Activated T-helper 1 cell treated with anti-CD3 and anti-CD28 coated beads, Interleukin-12 subunit alpha, Interleukin-12 subunit beta, Interleukin-2, Interleukin-4 antibody, amounts not matched to agents 30 ng/mL and 10 ng/mL and 1 ng/mL, durations not matched to agents 14 hours and 24 hours and 36 hours (primary cell): ENCODE measurements at places on chromosomes 3 and 15. TPM values are rescaled to one million over a fixed set of nuclear protein-coding genes. Genes with fewer than 3 reads are reported as not detected.

Gene CYP8B1
- not detected in 2 replicates for total RNA-seq

Gene MKRN3
- 1.7 and 2.1 TPM in 2 replicates for total RNA-seq

Gene PLIN1
- not detected in 2 replicates for total RNA-seq

Gene TRIM71
- 0.08 TPM in 1 of 2 replicates, not detected in the other for total RNA-seq

Gene WNT7A
- not detected in 2 replicates for total RNA-seq

Gene USP50
- total RNA-seq = 0.37 TPM in 1 of 2 replicates, not detected in the other

Gene FBXW12
- total RNA-seq = not detected in 2 replicates

Gene CHRNA5
- total RNA-seq = 6.4 and 10.3 TPM in 2 replicates

Gene RFTN1
- 97.6 and 97.8 TPM in 2 replicates for total RNA-seq

Gene TMC3
- not detected in 2 replicates for total RNA-seq

Gene IL5RA
- total RNA-seq = 0.12 TPM in 1 of 2 replicates, not detected in the other

Gene CD96
- 79.1 and 79.7 TPM in 2 replicates for total RNA-seq

Gene GOLGA8O
- total RNA-seq = 2.9 and 3.3 TPM in 2 replicates

Gene CELF6
- 0.26 and 0.27 TPM in 2 replicates for total RNA-seq

Gene RNU6-1
- total RNA-seq = not detected in 2 replicates

Gene RTP3
- not detected in 2 replicates for total RNA-seq

Gene UQCC5
- 14.1 and 17.1 TPM in 2 replicates for total RNA-seq

Gene NEK10
- 0.54 and 0.57 TPM in 2 replicates for total RNA-seq

Gene ARIH1
- total RNA-seq = 140 and 144 TPM in 2 replicates

Gene POU1F1
- not detected in 2 replicates for total RNA-seq

Gene AVEN
- total RNA-seq = 16.3 and 16.8 TPM in 2 replicates

Gene SYNPR
- total RNA-seq = not detected in 2 replicates

Gene CD86
- 2.7 and 3.8 TPM in 2 replicates for total RNA-seq

Gene CACNA1D
- total RNA-seq = 0.65 and 1.2 TPM in 2 replicates

Gene GHSR
- total RNA-seq = not detected in 2 replicates

Gene RHCG
- total RNA-seq = not detected in 2 replicates

Gene RFT1
- 44.9 and 46.2 TPM in 2 replicates for total RNA-seq

Gene TERC
- total RNA-seq = 3.1 and 3.4 TPM in 2 replicates

Gene PATL2
- 11.1 and 11.5 TPM in 2 replicates for total RNA-seq

Gene ANKRD63
- not detected in 2 replicates for total RNA-seq

Gene MINAR1
- total RNA-seq = 0.60 and 0.93 TPM in 2 replicates

Gene CDC25A
- total RNA-seq = 50.9 and 52.6 TPM in 2 replicates

Gene UCN2
- 0.21 TPM in 1 of 2 replicates, not detected in the other for total RNA-seq

Gene PDZRN3
- total RNA-seq = not detected in 2 replicates

Gene CMTM8
- total RNA-seq = 5.0 and 5.7 TPM in 2 replicates

Gene ARNT2
- total RNA-seq = 0.05 and 0.36 TPM in 2 replicates

Gene ZMYND10
- 1.5 and 1.7 TPM in 2 replicates for total RNA-seq

Gene KBTBD8
- 18.3 and 26.6 TPM in 2 replicates for total RNA-seq

Gene USP13
- total RNA-seq = 11.1 and 11.3 TPM in 2 replicates

Gene SGO1
- total RNA-seq = 17.8 and 18.3 TPM in 2 replicates

Gene FOXL2NB
- total RNA-seq = not detected in 2 replicates

Gene BNC1
- total RNA-seq = not detected in 2 replicates

Gene SPATA12
- total RNA-seq = not detected in 2 replicates

Gene ZNF385D
- not detected in 2 replicates for total RNA-seq

Gene TIMP4
- total RNA-seq = 0.12 TPM in 1 of 2 replicates, not detected in the other

Gene AADACL2
- not detected in 2 replicates for total RNA-seq

Gene CX3CR1
- total RNA-seq = 0.44 and 0.64 TPM in 2 replicates

Gene MGLL
- total RNA-seq = 2.2 and 2.5 TPM in 2 replicates

Gene ULK3
- total RNA-seq = 52.1 and 52.4 TPM in 2 replicates
